Activated T-helper 1 cell treated with anti-CD3 and anti-CD28 coated beads, Interleukin-2, amount 50 U/mL, for 16 hours (primary cell): ENCODE measurements at places on chromosomes 12 and 14.

DNA sequence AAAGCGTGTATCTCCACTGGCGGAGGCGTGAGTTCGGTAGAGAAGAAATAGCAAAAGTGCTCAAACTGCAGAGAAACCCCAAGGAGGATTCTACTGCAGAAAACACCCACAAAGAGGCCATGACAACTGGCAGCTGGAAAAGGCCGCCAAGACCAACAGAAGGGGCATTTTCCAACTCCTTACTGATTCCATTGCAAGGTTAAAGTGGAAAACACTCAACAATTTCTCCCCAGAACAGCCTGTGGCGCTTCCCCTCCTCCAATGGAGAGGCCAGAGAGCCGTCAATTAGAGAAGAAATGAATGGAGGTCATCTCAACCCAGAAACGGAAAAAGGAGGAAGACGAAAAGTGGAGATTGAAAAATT lies 618 bp upstream of the ANKRD52 start:
- DNase-seq = no peak

DNA sequence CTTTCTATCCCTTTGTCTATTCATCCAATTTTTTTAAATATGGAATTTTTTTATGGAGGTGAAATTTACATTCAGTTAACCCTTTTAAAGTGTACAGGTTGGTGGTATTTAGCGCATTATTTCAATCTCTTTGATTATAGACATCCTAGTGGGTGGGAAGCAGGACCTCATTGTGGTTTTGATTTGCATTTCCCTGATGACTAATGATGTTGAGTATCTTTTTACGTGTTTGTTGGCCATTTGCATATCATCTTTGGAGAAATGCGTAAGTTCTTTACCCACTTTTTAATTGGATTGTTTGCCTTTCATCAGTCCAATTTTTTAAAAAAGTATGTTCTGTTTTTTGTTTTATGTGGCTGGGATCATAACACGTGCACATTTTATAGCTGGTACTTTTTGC lies 20.8 kb downstream of the PAPLN start:
- DNase-seq = no peak

GRCh38 chr14:54182419-54183045 lies 214.3 kb upstream of the CDKN3 start:
- no peak for DNase-seq

GRCh38 chr12:29317556-29318363 lies 63.2 kb downstream of the ERGIC2 start:
- DNase-seq = no peak

DNA sequence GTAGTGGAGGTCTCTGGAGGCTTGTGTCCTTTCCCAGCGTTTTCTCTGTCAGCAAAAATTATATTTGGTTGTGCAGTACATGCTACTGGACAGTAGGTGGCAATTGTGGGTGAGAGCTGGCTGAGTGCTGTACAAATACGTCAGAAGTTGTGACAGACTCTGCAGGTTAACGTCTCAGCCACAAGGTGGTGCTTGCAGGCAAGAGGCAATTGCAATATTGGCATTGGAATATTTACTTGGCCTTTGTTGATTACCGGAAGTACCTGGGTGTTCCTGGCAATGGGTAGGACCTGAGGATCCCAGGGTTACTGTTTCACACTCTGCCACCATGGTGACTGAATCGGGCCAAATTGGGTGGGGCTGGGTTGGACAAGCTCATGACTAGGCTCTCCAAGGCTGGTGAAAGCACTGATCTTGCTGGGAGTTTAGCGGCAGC lies 333.9 kb upstream of the LMO3 start:
- no peak for DNase-seq

- DNase-seq = no peak
These were observed 10.2 kb downstream of the EP400 start for GRCh38 chr12:131959641-131960589.

DNA sequence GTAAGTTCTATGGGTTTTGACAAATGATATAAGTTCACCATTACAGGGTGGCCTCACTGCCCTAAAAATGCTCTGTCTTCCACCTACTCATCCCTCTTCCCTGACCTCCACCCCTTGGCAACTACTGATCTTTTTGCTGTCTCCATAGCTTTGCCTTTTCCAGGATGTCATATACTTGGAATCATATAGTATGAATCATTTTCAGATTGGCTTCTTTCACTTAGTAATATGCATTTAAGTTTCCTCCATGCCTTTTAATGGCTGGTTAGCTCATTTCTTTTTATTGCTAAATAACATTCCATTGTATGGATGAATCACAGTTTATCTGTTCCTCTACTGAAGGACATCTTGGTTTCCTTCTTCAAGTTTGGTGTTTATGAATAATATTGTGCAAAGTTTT lies 14.0 kb upstream of the PEX5 start:
- DNase-seq = no peak

- no peak for DNase-seq
These were observed 203.7 kb downstream of the PELI2 start for GRCh38 chr14:56321861-56322260.

DNA sequence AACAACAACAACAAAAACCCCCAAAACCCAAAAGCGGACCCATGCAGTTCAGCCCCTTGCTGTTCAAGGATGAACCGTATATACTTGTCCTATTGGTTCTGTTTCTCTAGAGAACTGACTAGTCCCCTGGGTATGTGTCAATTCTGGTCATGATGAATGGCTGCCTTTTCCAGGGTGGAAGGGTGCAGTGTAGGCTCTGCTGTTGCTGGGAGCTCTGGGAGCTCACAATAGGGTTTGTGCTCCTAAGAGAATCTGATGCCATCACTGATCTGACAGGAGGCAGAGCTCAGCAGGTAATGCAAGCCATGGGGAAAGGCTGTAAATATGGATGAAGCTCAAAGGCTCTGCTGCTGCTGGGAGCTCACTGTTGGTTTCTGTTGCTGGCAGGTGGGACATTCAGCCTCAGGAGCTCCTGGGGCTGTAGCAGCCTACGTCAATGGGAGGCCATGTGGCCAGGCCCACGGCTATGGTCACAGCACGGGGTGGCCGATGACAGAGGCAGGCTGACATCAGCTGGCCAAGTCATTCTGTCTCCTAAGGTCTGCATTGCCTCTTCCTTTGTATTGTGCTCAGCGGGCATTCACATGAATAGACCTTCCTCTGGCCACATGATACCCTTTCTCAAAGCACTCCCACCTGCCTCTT lies 37.9 kb downstream of the DLK1 start:
- DNase-seq = no peak

DNA sequence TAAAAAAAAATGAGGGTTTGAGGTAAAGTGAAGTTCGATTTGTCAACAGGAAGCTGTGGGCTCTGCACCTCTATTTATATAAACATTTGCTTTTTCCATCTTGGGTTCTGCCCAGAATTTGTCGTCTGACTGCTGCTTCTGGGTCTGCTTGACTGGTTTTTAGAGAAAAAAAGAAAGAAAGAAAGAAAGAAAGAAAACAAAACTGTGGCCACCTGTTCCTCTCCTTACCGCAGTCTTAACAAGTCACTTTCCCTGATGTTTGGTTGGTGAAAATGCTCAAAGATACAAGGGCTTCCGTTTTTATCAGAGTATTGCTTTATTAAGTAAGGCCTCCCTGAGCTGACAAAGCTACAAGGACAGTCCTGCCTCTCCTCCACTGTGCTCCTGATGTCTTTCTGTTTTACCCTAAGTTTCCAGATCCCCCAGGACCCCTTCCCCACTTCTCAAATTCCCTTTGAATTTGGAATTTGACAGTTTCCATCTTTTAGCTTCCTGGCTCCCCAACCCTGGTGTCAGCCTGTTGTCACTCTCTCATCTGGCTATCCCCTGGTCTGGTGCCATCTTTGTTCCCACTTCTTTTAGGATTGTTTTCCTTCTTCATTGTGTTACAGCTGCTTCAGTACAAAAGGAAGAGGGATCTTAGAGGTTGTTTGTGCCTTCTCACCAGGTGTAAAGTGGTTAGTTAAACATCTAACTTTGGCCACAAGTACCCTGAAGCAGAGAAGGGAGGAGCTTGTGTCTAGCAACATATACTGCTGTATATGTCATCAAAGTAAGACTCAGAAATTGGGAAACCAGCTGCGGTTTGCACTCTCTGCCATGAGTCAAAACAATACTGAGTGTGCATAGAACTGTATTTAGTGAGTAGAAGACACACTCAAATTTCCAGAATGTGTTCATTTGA lies 18.0 kb downstream of the MFAP5 start:
- DNase-seq = no peak

GRCh38 chr14:98269533-98269932 lies 1002.5 kb downstream of the BCL11B start:
- DNase-seq = no peak

GRCh38 chr14:28356819-28357218 lies 409.8 kb upstream of the FOXG1 start:
- no peak for DNase-seq
